ENCODE measurements at places on chromosomes 11 and 22. TPM values are rescaled to one million over a fixed set of nuclear protein-coding genes. Genes with fewer than 3 reads are reported as not detected.

Gene OR5P2
- total RNA-seq: not detected

DNA sequence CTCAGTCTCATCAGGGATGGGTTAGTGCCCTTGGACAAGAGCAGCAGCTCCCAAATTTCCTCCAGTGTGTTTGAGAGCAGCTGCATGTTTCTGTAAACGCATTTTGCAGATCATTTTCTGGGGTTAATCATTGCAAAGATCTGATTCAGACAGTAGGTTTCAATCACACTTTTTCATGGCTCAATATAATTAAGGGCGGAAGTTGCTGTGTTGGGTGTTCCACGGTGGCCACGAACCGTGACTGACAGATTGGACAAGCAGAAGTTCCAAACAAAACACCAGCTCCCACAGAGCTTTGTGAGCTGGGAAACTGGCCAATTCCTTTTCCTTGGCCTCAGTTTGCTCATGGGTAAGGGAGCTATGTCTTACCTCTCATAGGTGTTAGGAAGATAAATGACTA, 8.4 kb upstream of the RASSF10 start:
- H3K27me3 ChIP-seq: no peaks in the 10 kb centered on the region
- no peaks in the 10 kb centered on the region for H3K4me1 ChIP-seq
- H3K4me3 ChIP-seq: no peak overlapping the region
- H3K27ac ChIP-seq: no peak overlapping the region
- no peak for DNase-seq

- no peaks in the 10 kb centered on the region for H3K4me1 ChIP-seq
- H3K4me3 ChIP-seq: no peak overlapping the region
- no peak for DNase-seq
- H3K27me3 ChIP-seq: no peaks in the 10 kb centered on the region
- no peaks in the 10 kb centered on the region for H3K36me3 ChIP-seq
These were observed 114.0 kb upstream of the PLET1 start for GRCh38 chr11:112374486-112375140.

GRCh38 chr11:78158987-78159652, 19.7 kb upstream of the ALG8 start:
- no peak overlapping the region for H3K4me3 ChIP-seq
- peaks cover 40% of the 10 kb centered on the region for H3K4me1 ChIP-seq
- no peaks in the 10 kb centered on the region for H3K36me3 ChIP-seq
- H3K27ac ChIP-seq: peak overlapping the region; percentile 75
- DNase-seq: peak; percentile 82

GRCh38 chr11:13962562-13963168, at the start of gene SPON1:
Gene SPON1 (plus strand): TSS chr11:13962723. CDS start chr11:13962905, 182 bp downstream.
- peaks cover 69% of the 10 kb centered on the region for H3K27me3 ChIP-seq
- H3K4me3 ChIP-seq: peak within 1 kb of the TSS; percentile 54
- peak within 1 kb of the TSS; percentile 55 for H3K27ac ChIP-seq
- H3K4me1 ChIP-seq: peaks cover 30% of the 10 kb centered on the region
- peak; percentile 75 for DNase-seq
